A673 (cell line): ENCODE measurements at places on chromosomes 13 and 19. TPM values are rescaled to one million over a fixed set of nuclear protein-coding genes. Genes with fewer than 3 reads are reported as not detected.
A peak's percentile ranks its signal among the peaks of the same experiment; 100 is the strongest.

CYP4F22 gene
- 78.3 and 79.7 TPM in 2 replicates for total RNA-seq

SEMA6B gene
- total RNA-seq, result 9.2 and 12.2 TPM in 2 replicates

GRCh38 chr13:74174810-74175209, 40.6 kb upstream of the KLF12 start:
- no peak overlapping the region for H3K27ac ChIP-seq
- no peak overlapping the region for H3K4me3 ChIP-seq

DNA sequence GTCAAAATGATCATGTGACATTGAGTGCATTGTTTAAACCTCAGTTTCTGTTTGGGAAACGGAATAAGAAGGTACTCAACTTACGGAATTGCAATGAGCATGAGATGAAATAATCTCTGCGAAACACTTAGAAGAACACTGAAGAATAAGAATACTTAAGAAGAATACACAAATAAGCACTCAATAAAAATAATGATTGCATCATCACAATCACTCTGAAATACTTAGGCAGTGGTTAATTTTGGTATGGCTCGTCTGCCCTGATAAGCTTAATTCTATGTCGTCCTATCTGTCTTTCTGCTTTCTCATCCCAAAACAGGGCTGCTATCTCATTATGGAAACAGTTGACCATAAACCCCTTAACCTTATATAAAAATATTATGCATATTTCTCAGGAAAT, 823.6 kb downstream of the DIAPH3 start:
- H3K4me1 ChIP-seq, result peaks cover 16% of the 10 kb centered on the region
- DNase-seq, result no peak
- H3K36me3 ChIP-seq, result no peaks in the 10 kb centered on the region
- no peak overlapping the region for H3K27ac ChIP-seq

DNA sequence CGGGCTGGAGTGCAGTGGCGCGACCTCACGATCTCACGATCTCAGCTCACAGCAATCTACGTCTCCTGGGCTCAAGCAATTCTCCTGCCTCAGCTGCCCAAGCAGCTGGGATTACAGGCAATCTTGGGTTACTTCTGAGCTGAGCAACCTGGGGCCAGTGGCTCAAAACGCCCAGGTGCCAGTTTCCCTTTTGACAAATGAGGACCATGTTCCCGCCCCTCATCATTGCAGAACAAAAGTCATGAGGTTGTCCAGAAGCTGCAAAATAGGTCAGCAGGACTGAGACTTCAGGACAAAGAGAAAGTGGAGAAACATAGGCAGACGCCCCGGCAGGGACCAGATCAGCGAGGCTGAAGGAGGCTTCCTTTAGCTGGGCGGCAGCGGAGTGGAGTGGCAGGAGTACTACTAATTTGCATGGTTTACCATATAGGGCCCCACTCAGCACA, 3.3 kb upstream of the ADGRE5 start:
- H3K27ac ChIP-seq, result no peak overlapping the region
- H3K4me1 ChIP-seq, result peaks cover 31% of the 10 kb centered on the region
- H3K4me3 ChIP-seq, result no peak overlapping the region
- DNase-seq, result no peak
- no peaks in the 10 kb centered on the region for H3K27me3 ChIP-seq

- no peak overlapping the region for H3K27ac ChIP-seq
- no peaks in the 10 kb centered on the region for H3K4me1 ChIP-seq
- no peaks in the 10 kb centered on the region for H3K36me3 ChIP-seq
- H3K4me3 ChIP-seq, result no peak overlapping the region
- no peak for DNase-seq
Measured at GRCh38 chr13:32176696-32177095, 138.5 kb downstream of the ZAR1L start.

DNA sequence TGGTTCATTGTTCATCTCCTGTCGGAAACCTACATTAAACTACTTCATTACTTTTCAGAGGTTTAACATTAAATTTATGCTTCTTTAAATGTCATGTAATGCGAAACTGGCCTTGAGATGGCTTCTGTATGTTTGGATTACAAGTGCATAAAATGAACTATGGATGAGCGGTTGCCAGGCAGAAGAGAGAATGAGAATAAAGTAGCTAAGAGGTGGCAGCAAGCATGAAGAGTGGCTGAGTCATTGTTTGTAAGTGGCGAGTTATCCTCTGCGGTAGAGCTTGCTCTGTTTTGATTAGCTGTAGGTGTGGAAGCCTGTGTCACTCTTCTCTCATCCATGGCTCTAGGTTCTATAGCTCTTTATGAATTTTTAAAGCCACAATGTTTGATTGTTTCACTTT, 1139.6 kb upstream of the PCDH9 start:
- H3K27ac ChIP-seq, result no peak overlapping the region
- DNase-seq, result no peak
- no peaks in the 10 kb centered on the region for H3K27me3 ChIP-seq
- no peaks in the 10 kb centered on the region for H3K4me1 ChIP-seq
- H3K4me3 ChIP-seq, result no peak overlapping the region

- peak overlapping the region; percentile 25 for H3K27ac ChIP-seq
- peak; percentile 65 for DNase-seq
- H3K27me3 ChIP-seq, result no peaks in the 10 kb centered on the region
- H3K36me3 ChIP-seq, result peaks cover 4% of the 10 kb centered on the region
- peaks cover 32% of the 10 kb centered on the region for H3K4me1 ChIP-seq
Measured at GRCh38 chr13:64041296-64041695, 2625.6 kb upstream of the PCDH20 start.

DNA sequence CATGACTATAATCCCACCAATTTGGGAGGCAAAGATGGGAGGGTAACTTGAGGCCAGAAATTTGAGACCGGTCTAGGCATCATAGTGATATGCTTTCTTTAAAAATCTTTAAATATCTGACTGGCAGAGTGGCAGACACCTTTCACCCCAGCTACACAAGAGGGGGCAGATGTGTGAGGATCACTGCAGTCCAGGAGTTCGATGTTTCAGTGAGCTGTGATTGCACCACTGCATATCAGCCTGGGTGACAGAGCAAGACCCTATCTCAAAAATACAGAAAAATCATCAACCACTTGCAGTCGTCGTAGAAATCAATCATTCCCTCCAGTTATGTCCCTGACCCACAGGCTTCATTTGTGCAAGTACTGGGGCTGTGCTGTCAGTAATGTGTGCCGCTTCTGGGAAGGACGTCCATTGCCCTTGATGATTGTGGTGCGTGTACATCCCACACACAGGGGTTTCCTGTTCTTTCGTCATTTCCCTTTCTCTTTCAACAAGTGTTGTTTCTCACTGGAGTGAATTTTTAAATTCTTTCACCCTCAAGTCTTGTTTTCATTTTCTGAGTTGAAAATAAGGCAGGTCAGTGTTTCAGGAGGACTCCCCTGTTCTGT, 1.4 kb downstream of the LGALS14 start:
- no peaks in the 10 kb centered on the region for H3K4me1 ChIP-seq
- H3K4me3 ChIP-seq, result no peak overlapping the region
- no peaks in the 10 kb centered on the region for H3K36me3 ChIP-seq
- no peak for DNase-seq

DNA sequence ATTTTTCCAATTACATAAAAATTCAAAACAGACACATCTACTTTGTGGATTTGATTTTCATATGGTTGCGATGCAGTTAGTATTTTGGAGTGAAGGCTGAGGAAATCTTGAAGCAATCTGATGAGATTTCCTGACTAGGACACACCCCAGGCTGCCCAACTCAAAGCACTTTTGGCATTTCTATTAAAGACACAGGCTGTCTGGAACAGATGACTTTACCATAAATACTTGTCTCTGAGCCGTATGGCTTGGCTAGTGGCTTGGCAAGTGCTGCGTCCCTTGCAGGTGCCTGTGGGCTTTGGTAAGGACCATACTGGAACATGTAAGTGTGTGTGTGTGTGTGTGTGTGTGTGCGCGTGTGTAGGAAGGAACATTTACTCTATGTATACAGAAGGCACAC, 218.8 kb downstream of the FGF9 start:
- no peaks in the 10 kb centered on the region for H3K36me3 ChIP-seq
- H3K4me3 ChIP-seq, result no peak overlapping the region
- no peaks in the 10 kb centered on the region for H3K27me3 ChIP-seq
- no peak overlapping the region for H3K27ac ChIP-seq

- peaks cover 93% of the 10 kb centered on the region for H3K27me3 ChIP-seq
- peak within 1 kb of the TSS; percentile 35 for H3K4me3 ChIP-seq
- H3K4me1 ChIP-seq, result peaks cover 18% of the 10 kb centered on the region
Measured at GRCh38 chr19:49423071-49423984, at the start of gene PTH2. TSS of gene PTH2 (minus strand) at chr19:49423441. CDS start at chr19:49423339, 102 bp downstream.

GRCh38 chr13:75480671-75481175, 1.2 kb downstream of the TBC1D4 start:
- H3K27me3 ChIP-seq, result peaks cover 32% of the 10 kb centered on the region
- no peaks in the 10 kb centered on the region for H3K4me1 ChIP-seq
- no peak overlapping the region for H3K27ac ChIP-seq
- DNase-seq, result peak; percentile 45

DNA sequence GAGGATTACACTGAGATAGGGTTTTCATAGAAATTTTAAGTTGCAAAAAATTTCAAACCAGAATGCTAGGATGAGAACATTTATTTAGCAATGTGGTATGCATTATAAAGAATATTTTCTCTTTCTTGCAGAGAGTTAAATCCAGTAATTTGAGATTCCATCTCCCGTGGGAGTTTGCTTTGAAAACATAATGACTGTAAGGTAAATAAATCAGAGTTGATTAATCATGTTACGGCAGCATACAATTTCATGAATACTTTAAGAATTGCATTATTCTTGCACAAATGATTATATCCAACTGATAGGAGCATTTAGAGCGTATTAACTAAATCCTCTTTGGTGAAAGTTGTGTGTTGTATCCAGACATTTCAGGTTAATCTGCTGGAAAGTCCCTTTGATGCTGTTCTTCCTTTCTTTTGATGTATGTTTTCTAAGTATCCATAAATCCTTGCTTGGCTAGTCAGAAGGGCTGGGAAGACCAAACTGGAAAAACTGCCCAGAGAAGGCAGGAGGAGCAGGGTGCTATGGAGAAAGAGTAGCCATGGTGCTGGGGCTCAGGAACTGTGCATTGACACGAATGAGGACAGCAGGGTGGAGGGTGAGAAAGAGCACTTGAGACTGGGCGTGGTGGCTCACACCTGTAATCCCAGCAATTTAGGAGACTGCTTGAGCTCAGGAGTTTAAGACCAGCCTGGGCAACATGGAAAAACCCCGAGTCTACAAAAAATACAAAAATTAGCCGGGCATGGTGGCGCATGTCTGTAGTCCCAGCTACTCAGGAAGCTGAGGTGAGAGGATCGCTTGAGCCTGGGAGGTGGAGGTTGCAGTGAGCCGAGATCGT, 4.8 kb upstream of the GJA3 start:
- H3K27me3 ChIP-seq, result peaks cover 5% of the 10 kb centered on the region
- no peaks in the 10 kb centered on the region for H3K4me1 ChIP-seq
- H3K27ac ChIP-seq, result no peak overlapping the region
- no peaks in the 10 kb centered on the region for H3K36me3 ChIP-seq
- no peak overlapping the region for H3K4me3 ChIP-seq

DNA sequence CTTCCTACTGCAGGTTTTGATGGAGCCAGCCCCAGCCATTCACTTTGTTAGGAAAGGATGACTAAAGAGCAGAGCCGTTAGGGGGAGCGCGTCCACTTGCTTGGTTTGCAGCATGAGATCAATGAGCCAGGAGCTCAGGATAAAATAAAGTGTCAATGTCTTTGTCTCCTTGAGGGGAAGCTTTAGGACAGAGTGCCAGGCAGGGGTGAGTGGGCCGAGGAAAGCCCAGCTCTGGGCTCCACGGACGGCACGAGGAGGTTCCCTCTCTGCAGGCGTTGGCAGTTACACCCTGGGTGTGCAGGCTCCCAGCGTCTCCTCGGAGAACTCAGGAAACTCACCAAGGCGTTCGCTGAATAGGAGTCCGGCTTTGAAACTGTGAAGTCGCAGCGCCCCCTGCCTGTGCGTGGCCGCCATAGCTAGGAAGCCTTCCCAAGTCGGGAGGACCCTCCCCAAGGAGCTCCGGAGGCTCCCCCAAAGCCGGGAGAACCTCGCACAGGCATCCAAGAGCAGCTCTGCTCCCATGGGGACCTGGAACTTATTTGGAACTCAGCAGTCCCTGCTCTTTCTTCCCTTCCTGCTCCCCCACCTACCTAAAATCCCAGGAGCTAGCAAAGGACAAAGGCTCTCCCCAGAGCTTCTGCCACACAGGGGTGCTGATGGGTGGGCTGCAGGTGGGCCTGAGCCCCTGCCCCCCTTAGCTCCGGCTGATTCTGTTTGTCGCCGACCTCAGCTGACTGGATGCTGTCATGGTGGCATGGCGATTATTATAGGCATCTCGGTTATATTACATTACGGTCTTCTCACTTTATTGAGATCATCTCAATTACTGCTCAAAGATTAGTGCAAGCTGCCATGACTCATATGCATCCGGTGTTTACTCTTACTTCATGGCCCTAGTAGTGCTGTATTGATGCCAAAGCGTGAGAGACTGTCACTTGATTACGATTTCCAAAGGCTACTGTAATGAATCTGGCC, 34.4 kb downstream of the GSX1 start:
- H3K4me1 ChIP-seq, result no peaks in the 10 kb centered on the region
- DNase-seq, result peak; percentile 88
- no peaks in the 10 kb centered on the region for H3K36me3 ChIP-seq
- no peak overlapping the region for H3K4me3 ChIP-seq
- H3K27ac ChIP-seq, result no peak overlapping the region

DNA sequence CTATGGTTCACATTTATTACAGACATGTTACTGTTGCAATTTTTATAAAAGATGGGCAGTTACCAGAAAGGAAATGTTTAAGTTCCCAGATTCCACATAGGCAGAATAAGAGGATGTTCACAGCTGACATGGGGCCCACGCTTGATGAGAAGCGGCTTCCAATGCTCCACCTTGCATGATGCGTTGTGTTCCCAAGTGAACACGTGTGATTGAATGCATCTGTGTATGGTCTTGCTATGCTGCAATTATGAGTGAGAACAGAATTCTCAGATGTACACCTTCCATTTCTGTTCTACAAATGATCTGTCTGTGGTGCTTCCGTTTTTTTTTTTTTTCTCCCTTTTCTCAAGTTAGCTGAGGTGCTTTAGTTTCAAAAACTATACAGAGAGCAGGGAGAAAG, 15.5 kb downstream of the UPF3A start:
- H3K36me3 ChIP-seq, result peaks cover 14% of the 10 kb centered on the region
- H3K4me3 ChIP-seq, result no peak overlapping the region
- no peaks in the 10 kb centered on the region for H3K4me1 ChIP-seq
- DNase-seq, result no peak
- no peaks in the 10 kb centered on the region for H3K27me3 ChIP-seq
- no peak overlapping the region for H3K27ac ChIP-seq
